ENCODE measurements at places on chromosomes 1 and 21. TPM values are rescaled to one million over a fixed set of nuclear protein-coding genes. Genes with fewer than 3 reads are reported as not detected.

Gene PADI3
- total RNA-seq, result not detected

Gene CD53
- 239 TPM for total RNA-seq

Gene G0S2
- total RNA-seq, result 139 TPM

Gene STK40
- total RNA-seq, result 39.6 TPM

- no peak for DNase-seq
Observed at GRCh38 chr1:244065960-244066388, 14.9 kb downstream of the ZBTB18 start.

DNA sequence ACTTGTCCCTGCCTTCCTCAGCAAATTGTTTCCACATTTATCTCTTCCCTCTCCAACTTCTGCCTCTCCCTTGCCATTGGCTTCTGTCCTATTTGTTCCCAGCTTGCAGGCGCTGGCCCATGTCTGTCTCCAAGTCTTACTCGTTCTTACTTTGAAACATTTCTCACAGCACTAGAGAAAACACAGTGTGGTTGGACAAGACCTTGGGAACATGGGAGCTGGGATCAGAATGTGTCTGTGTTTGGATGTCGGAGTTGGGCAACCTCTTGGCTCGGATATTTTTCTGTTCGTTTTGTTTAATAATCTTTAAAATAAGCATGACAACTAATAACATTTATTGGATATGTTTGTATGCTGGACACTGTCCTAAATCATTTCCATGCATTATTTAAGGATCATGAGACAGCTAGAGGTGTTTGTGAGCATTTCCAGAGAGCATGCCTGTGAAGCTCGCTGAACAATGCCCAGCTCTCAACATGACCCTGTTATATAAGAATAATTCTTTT lies 5.9 kb upstream of the BRWD1 start:
- DNase-seq, result no peak

DNA sequence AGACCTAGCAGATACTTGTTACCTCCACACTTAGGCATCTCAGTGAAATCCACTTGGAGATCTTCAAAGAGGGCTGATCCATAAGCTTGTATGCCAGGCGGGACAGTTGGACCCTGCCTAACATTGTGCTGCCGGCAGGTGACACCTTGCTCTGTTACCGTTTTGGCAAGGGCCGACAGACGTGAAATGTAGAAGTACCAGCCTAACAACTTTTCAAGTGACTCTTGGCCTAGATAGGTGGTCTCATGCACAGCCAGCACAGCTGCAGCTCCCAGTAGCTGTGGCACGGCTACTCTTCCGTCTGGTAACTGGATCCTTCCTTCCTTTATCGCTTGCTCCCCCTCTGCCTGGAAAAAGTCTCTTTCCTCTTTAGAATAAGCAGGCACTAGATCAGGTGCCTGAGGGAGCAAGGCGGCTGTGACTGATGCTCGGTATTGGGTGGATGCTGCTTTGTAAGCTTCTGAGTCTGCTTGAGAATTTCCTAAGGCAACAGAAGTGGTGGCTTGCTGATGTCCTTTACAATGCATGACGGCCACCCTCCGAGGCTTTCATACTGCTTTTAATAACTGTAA lies 713.5 kb downstream of the AMY1C start:
- DNase-seq, result no peak
